ENCODE measurements at places on chromosomes 11 and 22.
A peak's percentile ranks its signal among the peaks of the same experiment; 100 is the strongest.

DNA sequence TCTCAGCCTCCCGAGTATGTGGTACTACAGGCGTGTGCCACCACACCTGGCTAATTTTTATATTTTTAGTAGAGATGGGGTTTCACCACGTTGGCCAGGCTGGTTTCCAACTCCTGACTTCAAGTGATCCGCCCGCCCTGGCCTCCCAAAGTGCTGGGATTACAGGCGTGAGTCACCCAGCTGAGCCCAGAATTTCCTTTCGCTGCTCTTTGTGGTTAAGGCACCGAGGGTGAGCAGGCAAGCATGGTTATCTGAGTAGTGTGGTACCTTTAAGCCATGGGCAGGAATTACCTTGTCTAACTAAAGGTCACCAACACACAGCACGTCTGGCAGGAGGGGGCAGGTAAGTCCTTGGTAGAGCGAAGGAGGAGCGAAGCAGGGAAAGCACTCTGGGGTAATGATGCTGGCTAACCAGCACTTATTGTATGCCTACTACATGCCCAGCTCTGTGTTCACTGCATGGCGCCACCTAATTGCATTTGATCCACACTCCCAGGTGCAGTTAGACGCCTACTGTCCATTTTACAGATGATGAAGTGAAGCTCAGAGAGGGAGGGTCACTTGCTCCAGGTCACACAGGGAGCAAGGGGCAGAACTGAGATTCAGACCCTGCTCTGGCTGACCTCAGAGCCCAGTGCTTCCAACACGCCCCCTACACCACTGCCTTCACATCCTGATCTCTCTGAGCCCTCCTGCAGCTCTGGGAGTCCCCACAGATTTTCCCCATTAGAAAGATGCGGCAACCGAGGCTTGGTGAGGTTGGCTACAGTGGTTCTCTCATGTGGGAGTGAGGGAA, 45.7 kb downstream of the TRIOBP start:
- peak; percentile 74 for DNase-seq

DNA sequence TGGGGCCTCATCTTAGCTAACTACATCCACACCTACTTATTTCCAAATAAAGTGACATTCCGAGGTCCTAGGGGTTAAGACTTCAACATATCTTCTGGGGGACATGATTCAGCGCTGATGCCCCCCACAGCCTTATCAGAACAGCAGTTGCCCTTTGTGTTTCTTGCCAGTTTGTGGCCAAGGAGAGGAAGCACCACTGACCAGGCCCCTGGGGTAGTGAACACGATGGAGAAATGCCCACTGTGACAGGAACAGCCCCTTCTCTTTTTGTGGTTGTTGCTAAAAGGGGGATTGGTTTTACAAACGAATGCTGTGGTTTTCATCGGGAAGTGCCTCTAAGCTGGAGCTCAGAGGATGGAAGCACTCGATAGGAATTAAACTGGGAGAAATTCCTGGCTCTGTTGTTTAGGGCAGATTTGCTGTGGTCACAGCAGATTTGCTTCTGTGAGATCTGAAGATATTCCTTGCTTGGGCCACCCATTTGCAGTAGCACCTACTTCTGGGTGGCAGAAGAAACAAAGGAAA, 88.8 kb downstream of the ABTB2 start:
- DNase-seq, result no peak

DNA sequence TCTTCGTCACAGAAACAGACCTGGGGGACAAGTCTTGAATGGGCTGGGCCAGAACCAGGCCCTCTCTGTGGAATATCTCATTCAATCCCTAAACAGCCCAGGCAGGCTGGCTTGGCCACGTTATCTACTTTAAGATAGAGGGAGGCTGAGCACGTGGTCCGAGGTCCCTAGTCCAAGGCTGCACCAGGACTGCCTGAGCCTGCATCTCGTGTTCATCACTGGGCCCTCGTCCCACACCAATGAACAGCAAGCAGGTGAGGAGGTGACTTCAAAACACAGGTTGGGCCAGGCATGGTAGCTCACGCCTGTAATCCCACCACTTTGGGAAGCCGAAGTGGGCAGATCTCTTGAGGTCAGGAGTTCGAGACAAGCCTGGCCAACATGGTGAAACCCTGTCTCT, 20.3 kb upstream of the FGF3 start:
- no peak for DNase-seq

DNA sequence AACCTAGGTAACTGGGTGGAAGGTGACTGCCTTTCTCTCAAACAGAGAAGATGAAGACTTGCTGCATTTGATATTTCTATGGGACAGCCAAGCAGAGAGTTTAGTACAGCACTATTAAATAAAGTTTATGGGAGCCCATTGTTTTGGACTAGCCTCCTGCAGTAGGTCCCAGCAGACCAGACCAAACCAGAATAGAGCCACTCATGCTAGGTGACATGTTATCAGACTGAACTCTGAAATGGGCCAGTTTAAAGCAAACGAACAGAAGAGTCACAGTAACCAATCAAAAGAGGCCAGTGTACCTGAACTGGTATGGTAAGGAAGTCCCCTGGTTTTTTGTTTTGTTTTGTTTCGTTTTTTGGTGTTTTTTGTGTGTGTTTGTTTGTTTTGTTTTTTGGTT, 7.9 kb upstream of the MPZL2 start:
- no peak for DNase-seq

DNA sequence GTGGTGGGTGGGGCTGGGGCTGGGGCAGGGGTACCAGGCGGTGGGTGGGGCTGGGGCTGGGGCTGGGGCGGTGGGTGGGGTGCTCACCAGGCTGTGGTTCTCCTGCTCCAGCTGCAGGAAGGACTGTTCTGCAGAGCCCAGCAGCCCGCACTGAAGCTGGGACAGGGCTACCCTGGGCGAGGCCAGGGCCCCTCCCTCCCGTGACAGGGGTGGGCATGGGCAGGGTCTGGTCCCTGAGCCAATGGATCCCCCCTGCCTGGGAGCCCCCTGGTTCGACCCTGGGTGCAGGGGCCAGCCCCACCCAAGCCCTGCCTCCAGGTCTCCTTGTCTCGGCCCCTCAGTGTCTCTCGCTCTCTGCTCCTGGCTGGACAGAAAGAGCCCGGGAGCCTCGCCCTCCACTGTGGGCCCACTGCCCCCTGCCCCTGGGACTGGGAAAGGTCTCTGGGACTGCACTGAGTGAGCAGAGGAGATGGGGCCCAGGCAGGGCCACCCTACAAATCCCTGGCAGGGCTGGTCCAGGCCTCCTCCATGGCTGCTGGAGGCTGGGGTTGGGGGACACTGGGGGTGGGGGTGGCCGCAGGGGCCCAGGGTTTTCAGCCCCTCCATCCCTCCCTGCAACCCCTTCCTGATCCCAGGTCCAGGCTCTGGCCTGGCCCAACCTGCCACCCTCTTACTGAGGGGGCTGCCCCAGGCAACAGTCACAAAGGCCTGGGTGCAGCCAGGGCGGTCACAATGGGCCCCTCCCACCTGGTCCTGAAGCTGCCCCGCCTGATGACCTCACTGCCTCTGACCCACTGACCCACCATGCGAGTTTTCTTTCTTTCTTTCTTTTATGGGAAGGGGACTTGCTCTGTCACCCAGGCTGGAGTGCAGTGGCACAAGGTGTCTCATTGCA, at the start of gene CCDC188:
CCDC188 (minus strand) TSS at position 675 of the 895 bp plus-strand sequence; CDS start at position 606, 69 bp downstream.
- DNase-seq, result no peak

DNA sequence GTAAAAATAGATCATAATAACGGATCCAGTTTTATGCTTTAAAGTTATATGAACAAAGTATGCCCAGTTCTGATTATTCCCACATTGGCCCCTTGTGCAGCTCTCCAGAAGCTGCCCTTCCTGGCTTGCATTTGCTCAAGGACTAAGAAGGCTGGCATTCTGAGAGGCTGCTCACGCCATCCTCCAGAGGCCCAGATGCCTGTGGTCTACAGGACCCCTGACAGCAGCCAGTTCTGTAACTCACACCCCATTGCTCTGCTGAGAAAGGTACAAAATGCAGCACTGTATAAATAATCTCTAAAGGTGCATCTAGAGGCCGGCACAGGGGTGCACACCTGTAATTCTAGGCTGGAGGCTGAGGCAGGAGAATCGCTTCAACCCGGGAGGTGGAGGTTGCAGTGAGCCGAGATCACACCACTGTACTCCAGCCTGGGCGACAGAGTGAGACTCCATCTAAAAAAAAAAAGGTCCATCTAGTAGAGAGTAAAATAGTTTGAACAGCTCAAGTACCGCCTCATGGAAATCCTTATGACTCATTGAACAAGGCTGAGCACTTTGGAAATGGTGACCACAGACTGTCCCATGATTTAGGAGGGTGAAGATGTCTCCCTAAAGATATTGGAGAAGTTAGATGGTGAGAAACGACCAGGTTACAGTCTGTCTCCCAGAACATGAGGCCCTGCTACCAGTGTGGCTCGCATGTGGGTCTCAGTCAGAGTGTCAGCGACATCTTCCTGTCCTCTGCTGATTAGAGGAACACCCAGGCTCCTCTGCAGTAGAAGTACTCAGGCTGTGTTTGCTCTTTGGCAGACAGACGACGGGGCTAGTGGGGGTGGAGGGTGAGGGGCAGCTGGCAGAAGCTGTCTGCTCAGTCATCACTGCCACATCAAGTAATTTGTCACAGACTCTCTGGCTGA, 56.3 kb downstream of the KREMEN1 start:
- DNase-seq, result peak; percentile 83

DNA sequence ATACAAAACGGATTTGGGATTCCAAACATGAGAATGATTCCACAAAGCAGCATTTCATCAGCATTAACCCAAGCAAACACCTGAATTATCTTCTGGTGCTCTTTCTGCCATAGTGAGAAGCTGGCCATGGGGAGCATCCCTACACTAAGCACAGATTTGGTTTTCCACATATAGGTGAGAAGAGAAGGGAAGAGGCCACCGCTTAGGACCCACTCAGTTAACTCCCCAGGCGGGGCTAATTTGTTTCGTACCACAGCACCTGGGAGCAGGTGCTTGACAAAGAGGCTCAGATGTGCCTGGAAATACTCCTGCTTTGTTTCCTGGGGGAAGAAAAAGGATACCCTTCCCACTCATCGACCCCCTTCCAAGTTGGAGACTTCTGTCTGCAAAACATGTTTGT, 64.2 kb downstream of the RAB30 start:
- DNase-seq, result no peak

- DNase-seq, result no peak
Observed at GRCh38 chr11:61618978-61619377, 38.1 kb upstream of the SYT7 start.

GRCh38 chr11:30342736-30343166, 19.8 kb downstream of the ARL14EP start:
- DNase-seq, result no peak

GRCh38 chr11:120066738-120067437, 71.0 kb downstream of the TRIM29 start:
- no peak for DNase-seq

GRCh38 chr11:2444821-2445745, at the start of gene KCNQ1:
TSS of gene KCNQ1 (plus strand) at chr11:2445008. CDS start at chr11:2445099, 91 bp downstream.
- DNase-seq, result no peak

- DNase-seq, result no peak
Observed at GRCh38 chr22:38314933-38315822, 2.1 kb downstream of the CSNK1E start.

GRCh38 chr22:48496226-48496845, 1331.3 kb downstream of the BRD1 start:
- DNase-seq, result peak; percentile 59

GRCh38 chr11:15905366-15906104, 450.8 kb downstream of the SOX6 start:
- no peak for DNase-seq

- DNase-seq, result no peak
Observed at GRCh38 chr22:35322126-35322525, 22.4 kb downstream of the TOM1 start.

- DNase-seq, result no peak
Observed at GRCh38 chr11:19740586-19740985, 27.9 kb downstream of the NAV2 start.

- no peak for DNase-seq
Observed at GRCh38 chr22:31055117-31055634, 25.9 kb upstream of the SMTN start.

- no peak for DNase-seq
Observed at GRCh38 chr11:118305726-118306125, 1.2 kb downstream of the CD3E start.

DNA sequence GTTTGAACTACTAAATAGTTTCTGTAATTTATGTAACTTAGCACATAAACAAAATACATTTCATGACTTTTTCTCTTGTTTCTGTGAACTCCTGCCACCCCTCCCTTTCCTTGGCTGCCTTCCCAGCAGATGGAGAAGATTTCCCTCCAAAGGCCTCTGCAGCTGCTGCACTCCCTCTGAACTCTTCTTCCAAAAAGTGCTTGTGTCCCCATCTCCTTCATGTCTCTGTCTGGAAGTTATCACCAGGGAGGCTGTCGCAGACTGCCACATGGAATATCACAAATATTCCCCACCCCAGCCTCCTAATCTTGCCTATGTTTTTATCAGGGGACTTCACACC, 1068.3 kb downstream of the OPCML start:
- DNase-seq, result no peak

- DNase-seq, result no peak
Observed at GRCh38 chr22:48782811-48783511, 1044.7 kb downstream of the BRD1 start.

GRCh38 chr11:1456176-1456575, 30.4 kb downstream of the MOB2 start:
- no peak for DNase-seq

GRCh38 chr11:122758974-122759373, 79.3 kb upstream of the CRTAM start:
- no peak for DNase-seq

- DNase-seq, result no peak
Observed at GRCh38 chr11:69055598-69056516, 7.1 kb downstream of the TPCN2 start.

DNA sequence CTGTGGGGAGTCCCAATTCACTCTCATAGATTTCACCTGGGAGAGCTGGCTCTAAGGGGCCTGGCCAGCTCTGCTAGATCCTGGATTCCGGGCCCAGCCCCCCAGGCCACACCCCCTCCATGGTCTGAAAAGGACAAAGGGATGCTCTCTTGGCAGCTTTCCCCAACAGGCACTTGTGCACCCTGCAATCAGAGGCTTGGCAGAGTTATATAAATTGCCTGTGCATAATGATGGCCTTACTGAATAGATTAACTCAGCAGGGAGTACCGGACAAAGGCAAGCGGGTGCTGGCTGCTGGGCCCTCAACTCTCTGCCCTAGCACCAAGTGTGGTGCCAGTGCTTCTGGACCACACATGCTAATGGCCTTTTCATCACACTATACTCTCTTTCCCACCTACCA, 461.6 kb downstream of the BUD13 start:
- DNase-seq, result no peak

Measured in AG08395 (cell line).